ENCODE measurements at places on chromosomes 16 and 17.
A peak's percentile ranks its signal among the peaks of the same experiment; 100 is the strongest.

DNA sequence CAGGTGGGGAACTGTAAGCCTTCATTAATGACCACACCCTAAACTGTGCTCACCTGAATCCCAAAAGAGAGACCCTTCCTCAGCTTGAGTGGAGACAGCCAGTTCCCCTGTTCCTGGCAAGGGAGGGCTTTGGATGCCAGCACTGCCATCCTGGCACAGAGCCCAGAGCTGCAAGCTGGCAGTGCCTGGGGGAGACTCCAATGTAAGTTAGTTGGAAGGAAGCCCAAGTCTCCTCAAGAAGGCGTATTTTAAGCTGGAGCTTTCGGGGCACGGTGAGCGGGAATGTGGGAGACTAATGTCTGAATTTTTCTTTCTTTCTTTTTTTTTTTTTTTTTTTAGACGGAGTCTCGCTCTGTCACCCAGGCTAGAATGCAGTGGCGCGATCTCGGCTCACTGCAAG lies 4.7 kb downstream of the CDC42EP4 start:
- no peak for DNase-seq

- peak; percentile 71 for DNase-seq
Observed at GRCh38 chr17:40168262-40168832, 8.9 kb upstream of the RAPGEFL1 start.

DNA sequence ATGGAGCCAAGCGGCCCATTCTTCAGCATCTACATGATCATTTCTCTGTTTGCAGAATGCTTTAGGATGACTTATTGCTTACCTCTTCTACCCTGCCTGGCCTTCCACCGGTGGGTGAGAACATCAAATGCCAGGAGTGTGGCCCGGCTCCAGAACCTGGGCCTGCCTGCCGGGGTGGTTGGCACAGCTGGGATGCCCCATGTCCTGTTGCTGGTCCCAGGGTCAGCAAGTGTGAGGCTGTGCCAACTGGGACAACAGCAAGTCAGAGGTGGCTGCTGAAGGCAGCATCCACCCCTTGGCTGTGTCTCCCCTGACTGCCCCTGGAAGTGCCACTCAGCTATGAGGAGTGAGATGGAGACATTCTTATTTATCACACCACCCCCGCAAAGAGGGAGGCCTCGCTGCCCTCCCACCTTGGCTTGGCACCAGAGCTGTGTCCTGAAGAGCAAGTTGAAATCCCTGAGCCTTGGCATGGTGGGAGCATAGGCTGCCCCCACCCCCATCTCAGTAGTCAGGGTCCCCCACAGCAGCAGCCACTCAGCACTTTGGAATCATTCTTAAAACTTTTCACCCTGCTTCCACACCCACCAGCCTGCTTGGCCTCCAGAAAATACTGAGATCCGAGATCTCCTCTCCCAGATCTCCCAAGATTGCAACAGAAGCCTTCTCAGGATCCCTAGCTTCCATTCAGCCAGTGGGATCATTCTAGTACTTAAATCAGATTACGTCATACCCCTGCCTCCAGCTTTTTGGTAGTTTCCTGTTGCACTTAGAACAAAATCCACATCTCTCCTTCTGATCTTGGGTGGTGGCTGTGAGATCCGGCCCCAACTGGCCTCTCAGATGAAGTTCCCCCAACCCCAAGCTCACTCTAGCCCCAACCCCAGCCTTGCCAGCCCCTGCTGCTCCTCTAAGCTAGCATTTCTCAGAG lies 127.5 kb downstream of the SOCS1 start:
- peak; percentile 59 for DNase-seq

DNA sequence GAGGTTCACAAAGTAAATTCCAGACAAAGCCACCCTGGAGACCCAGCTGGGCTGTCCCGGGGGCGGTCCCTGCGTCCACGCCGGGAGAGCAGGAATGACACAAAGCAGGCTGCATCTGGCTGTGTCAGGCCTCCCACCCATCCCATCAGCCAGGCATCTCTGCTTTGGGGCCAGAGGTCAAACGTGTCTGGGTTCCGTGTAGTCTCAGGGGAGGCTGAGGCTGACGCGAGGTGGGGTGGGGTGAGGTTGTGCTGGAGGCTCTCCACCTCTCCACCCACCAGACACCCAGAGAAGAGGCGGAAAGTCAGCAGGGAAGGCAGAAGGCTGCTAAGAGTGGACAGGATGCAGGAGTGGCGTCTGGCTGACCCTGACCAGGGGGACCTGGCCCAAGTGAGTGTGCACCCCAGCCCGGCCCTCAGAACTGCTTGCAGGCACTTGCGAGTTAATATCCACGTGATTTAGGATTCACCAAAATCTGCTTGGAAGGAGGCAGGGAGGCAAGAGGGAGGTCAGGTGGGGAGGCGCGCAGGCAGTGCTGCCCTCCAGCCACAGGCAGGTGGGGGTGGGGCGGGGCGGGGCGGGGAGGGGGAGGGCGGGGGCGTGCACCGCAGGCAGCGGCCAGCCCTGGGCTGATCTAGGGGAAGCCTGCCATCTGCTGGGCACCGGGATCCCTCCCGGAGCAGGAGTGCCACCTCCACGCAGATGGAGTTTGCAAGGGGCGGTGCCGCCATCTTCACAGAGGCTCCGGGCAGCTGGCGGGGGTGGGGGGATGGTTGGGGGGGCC lies 44.3 kb downstream of the TBC1D16 start:
- DNase-seq = peak; percentile 95

- DNase-seq = peak; percentile 92
Observed at GRCh38 chr17:43760254-43760852, 1.8 kb upstream of the SOST start.

DNA sequence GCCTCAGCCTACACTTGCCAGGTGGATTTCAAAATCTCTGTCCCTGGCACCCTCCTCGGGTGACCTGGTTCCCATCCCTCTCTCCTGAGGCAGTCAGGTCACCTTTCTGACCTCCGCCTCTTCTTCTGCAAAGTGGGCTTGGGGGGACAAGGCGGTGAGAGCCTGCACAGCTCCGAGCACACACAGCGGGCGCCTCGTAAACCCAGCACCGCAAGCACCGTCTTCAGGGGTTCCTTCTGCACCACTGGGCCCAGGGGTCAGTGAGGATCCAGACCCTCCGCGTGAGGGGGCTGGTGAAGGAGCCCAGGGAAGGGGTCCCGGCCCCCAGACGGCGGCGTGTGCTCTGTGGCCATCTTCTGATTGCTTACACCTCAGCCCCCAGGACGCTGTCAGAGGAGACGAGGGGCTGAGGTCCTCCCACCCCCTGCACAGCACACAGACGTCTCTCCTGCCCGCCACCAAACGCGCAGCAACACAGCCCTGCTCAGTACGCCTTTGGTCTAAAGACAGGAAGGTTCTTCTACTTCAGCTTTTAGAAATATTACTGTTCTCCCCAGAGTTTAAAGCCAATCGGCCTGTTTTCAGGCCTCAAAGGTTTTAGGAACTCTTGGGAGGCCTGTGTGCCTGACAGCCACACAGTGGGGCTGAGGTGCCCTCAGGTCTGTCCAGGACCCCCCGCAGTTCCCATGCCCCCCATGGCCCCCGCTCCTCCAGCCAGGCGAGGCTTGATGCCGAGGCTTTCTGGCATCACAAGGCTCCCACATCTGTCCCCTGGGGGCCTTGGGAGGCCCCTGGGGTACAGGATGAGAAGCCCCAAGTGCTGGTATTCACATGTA lies 2.7 kb downstream of the CBFA2T3 start:
- no peak for DNase-seq

DNA sequence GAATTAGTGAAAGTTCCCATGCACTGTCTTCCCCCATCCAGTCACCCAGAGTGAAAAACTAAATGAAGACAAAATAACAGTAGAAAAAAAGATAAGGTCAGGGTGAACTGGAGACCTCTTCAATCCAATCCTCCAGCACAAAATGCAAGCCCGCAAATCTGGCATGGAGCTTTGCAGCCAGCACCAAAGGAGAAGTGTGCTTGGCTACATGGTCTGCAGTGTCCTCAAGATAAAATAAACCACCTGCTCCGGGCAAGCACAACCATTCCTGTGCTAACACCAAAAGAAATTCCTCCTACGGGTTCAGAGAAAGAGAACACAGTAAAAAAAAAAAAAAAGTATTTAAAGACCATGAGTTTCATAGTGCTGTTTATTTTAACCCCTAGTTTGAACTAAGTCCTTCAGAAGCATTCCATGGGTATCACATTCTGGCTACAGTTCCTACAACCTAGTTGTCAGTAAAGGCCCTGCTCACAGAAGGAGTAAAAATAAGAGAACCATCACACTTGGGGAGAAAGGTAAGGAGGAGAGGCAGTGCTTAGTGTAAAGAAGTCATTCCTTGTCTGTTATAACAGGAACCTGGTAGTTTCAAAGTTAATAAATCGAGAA lies 109.1 kb downstream of the GAS7 start:
- no peak for DNase-seq
